ENCODE measurements at places on chromosomes 12 and 14.

- no peak for DNase-seq
Measured at GRCh38 chr12:51448618-51449256, 24.1 kb downstream of the SLC4A8 start.

DNA sequence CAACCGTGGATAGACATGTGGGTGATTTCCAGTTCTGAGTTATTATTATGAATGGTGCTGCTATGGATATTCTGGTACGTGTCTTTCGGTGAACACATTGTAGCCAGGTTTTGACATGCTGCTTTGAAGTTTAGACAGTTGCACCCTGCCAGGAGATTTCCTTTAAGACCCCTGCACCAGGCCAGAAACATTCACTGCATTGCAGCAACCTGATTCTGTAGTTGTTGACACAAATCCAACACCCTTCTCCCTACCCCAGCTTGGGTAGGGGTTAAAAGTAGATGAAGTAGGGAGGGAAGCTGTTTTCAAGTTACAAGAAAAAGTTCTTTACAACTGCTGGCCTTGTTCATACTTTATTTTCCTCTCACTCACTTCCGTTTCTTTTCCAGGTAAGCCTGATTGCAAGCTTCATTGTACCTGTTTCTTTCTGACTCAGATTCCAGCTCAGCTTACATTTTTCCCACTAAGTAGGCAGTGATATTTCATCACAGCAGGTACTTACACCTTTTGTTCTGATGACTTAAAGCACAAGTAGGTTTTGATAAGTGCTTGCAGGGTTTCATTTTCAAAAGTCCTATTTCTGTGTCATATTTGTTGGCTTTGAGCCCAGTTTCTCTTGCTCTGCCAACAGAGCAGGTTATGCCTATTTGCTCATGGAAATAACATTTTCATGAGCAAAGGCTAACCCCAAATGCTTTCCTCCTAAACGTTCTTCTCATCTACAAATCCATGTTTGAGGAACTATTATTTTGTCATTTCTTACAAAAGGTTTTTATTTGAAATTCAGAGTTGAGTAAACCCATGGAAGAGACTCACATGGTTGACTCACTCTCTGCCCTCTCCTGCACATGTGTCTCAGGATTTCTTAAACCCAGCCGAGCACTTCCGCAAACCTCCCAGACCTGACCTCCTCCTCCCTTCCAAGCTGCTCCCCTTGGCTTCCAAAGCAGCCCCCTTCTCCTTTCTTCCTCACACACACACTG, 12.1 kb upstream of the LTA4H start:
- peak; percentile 54 for DNase-seq

DNA sequence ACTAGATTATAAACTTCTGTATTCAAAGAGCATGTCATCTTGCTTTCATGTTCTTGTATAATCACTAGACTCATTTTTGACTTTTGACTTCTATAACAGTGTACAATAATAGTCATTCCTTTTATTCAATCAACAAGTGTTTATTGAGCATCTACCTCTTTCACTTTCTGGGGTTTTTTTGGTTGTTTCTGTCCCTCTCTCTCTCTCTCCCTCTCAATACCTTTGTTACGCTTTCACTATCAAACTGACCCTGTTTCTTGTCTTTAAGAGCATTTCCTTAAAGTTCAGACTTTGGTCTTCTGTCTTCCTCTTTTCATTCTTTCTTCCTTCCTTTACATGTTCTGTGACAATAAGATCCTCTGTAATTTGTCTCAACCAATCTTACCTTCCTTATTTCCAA, 49.5 kb downstream of the GPR137C start:
- DNase-seq = no peak

GRCh38 chr14:59317798-59318505, 129.5 kb downstream of the DAAM1 start:
- no peak for DNase-seq

- no peak for DNase-seq
Measured at GRCh38 chr12:47015381-47015780, 64.0 kb upstream of the PCED1B start.

- no peak for DNase-seq
Measured at GRCh38 chr12:80268924-80269749, 169.8 kb downstream of the OTOGL start.

DNA sequence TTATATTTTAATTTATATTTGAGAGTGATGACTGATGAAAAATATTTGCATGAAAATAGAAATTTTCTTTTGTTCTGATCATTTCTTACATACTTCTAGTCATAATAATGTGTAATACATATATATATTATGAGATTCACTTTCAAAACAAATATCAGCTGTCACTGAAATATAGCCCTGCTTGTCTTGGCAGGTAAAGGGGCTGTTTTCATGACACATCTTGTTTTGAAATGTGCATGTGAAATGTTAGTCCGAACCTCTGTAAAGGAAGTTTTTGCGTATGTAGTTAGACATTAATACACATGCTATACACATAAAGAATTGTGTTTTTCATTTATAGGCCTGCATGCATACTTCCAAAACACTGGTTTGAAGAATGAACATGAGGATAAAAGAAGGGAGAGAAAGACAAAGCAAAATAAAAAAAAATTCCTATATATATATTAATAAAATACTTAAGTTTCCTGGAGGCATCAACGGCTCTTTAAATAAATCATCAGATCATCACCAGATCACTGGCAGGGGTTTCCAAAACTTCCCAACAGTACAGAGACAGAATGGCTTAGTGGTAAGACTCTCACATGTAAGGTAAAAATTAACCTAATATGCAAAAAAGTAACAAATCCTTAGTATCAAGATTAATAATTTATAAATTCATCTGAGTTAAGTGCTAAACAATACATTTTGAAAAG, 60.1 kb downstream of the SEL1L start:
- DNase-seq = no peak

DNA sequence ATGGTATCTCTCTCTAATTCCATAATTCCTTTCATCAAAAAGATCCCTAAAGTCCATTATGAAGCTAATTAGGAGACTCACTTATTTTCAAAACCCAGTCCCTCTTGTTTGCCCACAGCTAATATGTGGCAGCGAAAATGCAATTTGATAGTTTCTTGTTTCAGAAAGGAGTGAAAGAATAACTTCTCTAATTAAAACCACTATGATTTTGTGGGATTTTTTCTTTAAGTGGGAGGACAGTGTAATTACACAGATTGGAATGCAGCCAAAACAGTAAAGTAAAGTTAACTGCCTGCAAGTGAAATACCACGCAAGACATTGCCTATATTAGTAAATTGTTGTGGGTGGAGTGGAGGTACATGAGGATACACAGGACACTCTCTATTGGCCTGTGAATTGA, 50.0 kb downstream of the PTPRO start:
- DNase-seq = no peak

- DNase-seq = no peak
Measured at GRCh38 chr14:26741711-26742212, 143.9 kb upstream of the NOVA1 start.

DNA sequence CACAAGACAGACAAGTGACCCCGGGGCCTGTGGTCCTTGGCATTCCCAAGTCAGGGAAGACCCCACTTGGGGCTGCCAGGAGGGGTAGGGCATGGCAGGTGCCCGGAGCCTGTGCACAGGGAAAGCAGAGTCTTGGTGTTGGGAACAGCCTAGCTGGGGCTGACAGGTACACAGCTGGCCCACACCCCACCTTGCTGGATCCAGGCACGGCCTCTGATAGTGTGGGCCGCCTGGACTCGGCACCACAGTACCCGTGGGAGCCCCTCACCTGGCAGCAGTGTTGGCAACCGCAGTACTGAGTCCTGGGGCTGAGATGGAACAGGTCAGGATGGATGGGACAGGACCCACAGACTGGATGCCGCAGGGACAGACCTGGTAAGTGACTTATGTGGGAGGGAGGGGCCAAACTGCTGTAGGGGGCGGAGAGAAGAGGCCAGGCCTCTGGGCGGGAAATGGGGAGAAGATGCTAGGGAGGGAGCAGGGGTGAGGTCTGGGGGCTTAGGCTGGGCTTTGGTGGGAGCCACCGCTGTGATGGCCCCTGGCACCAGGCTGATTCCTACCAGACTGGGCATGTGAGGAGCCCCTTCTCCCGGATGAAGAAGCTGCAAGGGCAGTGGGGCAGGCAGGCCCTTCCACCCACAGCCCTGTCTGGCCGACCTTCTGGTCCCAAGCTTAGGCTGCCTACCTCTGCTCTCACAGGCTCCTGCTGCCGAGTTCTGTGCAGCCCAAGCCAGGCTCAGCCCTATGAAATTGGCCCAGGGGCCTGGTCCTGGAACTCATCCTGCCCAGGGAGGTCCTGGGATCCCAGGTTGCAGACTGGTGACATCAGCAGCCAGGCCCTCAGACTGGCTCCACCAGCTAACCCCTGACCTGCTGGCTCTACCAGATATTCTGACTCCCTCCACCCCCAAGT, at the start of gene TGM1:
Gene TGM1 (minus strand): TSS at position 357 of the 913 bp plus-strand sequence. CDS start 825 bp downstream, outside the sequence.
- no peak for DNase-seq

All from NCI-H2227 treated with DMSO at 0.1 percent for 48 hours (cell line).